GM23248 (cell line): ENCODE measurements at places on chromosomes 12 and 14.

GRCh38 chr12:28059668-28060067, 87.1 kb upstream of the PTHLH start:
- DNase-seq: no peak

- DNase-seq: no peak
Observed at GRCh38 chr14:102646615-102647014, 54.2 kb downstream of the RCOR1 start.

DNA sequence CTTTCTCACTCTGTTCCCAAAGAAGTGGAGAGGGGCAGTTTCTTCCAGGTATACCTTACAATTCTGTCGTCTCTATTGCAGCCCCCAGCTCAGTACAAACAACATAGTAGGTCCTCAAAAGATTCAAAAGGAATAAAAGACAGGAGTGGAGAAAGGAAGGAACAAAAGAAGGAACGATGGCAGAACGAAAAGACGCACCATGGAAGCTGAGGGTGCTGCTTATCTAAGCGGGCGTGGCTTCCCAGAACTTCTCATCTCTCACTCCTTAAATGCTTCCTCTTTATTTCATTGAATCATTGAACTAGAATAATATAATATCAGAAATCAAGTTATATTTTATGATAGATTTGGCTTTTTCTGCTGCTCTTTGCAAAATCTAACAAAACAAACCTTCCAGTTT, 13.7 kb upstream of the LTA4H start:
- no peak for DNase-seq

DNA sequence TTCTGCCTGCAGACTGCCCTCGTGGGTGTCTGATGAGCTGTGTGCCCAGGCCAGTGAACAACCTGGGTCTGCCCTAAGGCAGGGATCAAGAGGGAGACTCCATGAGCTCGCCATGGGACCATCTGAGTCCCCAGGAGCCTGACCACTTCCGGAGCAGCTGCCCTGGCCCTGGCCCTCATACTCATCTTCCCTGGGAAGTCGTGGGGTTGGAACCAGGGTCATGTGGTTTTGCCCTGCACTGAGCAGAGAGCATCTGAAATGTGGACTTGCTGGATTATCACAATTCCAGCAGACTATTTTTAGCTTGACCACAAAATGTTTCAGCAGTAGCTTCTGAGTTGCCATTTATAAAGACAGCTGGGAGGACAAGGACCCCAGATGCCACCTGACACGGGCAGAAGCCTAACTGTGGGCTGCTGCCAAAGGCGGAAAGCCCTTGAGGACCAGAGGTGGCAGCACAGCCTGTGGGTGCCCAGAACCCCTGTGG, 6.7 kb downstream of the BTBD6 start:
- DNase-seq: no peak

DNA sequence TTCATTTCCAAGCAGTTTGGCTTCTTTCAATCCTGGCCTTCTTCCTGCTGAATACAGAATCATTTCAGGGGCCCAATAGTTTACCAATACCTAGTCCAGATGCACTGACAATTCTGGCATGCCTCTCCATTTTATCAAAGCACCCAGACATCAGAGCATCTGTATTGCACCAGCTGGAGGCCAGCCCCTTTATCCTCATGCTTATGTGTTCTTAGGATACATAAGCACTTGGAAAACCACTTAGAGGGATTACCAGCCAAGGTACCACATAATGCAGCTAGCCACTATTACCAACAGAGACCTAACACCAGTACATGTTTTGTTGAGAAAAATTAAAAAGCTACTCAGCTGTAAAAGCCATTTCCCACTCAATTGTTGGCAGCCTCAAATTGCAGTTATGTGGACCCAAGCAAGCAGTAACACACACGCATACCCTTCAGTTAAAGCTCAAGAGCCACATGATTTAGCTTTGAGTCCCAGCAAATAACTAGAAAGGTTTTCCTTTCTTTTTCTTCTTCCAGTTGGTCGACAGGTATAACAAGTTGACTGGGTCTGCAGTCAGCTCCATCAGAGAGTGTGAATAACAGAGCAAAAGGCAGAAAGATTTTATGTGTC, 263.8 kb downstream of the DIO2 start:
- no peak for DNase-seq
